Retina (tissue), 1 donor: ENCODE measurements at places on chromosomes 16 and 17.

DNA sequence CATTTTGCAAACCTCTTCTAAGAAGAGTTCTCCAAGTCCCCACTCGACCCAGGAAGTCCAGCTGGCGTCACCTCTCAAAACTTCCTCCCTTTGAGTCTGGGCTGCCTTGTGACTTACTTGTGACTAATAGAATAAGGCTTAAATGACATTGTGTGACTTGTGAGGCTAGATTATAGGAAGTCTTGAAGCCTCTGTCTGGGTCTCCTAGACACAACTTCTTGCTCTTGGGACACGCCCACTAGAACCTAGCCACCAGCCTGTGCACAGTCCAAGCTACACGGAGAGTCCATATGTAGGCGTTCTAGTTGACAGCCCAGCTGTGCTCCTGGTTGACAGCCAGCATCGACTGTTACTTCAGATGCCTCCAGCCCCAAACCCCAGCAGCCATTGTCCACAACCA, 66.7 kb upstream of the TANC2 start:
- no peak for DNase-seq

- DNase-seq, result no peak
These were observed 8.6 kb upstream of the NXPH3 start for GRCh38 chr17:49567104-49567521.

GRCh38 chr17:1055751-1056645, 59.1 kb downstream of the TIMM22 start:
- peak; percentile 84 for DNase-seq

DNA sequence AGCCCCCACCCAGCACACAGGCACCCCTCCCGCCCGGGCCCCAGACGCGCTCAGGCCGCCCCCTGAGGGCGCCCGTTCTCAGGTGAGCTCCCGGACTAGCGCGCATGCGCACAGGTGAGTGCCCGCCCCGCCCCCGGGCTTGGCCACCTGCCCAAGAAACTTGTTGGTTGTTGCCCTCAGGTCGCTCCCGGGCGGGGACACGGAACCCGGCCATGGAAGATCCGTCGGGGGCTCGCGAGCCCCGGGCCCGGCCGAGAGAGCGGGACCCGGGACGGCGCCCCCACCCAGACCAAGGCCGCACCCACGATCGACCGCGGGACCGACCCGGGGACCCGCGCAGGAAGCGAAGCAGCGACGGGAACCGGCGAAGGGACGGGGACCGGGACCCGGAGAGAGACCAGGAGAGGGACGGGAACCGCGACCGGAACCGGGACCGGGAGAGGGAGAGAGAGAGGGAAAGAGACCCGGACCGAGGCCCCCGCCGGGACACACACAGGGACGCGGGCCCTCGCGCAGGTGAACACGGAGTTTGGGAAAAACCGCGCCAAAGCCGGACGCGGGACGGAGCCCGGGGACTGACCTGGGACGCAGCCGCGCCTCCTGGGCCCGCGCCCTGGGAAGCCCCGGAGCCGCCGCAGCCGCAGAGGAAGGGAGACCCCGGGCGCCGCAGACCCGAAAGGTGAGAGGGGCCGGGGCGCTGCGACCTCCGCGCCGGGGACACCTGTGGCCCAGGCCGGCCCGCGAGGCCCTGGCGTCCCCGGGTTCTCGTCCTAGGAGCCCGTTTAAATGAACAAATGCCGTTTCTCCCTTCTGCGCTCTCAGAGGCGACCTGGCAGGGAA, at the start of gene MARVELD3:
Gene MARVELD3, plus strand, starts transcription at position 167 of the 840 bp plus-strand sequence. Its CDS starts 46 bp downstream, at position 213.
- peak; percentile 32 for DNase-seq

DNA sequence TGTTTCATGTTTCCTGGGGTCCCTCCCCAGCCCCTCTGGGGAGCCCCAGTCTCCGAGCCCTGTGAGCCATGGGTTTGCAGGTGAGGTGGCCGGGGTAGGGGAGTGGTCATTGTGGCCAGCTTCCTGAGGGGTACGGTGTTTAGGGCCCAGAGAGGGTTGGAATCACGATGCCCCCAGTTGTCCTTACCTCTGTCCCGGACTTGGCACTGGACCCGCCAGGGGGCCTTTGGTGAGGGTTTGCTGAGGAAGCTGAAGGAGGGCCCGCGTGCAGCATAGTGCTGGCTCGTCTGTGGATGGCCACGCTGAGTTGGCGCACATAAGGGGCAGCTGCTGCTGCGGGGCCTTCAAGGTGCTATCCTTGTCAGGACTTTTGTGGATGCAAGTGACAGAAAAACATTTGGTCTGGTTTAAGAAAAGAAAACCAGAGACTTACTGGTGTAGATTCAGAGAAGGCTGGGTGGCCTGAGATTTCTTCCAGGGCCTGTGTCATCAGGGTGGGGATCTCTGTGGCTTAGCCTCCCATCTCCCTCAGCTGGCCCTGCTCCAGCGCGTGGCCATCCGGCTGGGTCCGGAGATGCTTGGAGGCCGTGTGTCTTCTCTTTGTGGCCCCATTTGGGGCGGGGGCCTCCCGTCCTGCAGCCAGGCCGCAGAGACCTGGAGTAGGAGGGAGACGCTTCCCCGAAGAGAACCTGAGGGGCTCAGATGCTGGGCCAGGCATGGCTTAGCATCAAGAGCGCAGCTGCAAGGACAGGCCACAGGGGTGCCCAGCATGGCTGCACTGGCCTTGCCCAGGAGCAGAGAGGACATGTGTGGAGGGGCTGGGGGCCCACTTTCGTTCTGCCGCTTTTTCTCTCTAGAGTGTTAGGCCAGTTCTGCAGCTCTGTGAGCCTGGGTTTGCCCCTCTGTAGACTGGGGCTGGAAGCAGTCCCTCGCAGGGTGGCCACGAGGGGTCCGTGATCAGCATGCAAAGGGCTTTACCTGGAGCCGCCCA, 33.7 kb upstream of the NUDT16L1 start:
- DNase-seq, result no peak

DNA sequence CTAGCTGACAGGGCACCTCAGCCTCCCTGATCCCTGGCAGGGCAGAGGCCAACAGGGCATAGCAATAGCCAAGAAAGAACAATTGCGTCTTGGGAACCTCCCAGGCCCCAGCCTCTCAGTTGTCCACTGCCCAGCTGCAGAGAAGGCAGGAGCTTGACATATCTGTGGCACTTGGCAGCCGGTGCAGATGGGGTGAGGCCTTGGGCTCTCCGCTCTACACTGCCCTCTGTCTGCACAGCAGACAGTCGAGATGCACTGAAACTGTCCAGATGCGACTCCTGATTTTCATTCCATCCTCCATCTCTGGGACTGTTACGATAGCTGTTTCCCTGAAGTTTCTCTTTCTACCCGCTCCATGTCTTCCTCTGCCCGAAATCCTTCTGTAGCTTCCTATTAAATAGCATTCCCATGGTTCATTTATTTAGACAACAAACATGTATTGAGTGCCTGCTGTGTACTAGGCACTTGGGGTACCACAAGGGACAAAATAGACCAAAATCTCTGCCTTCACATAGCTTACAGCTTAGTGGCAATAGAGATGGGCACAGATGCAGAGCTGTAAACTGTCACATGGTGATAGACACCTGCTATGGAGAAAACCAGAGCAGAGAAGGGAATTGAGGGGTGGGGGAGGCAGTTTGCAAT, 3.3 kb downstream of the POLR3E start:
- DNase-seq, result peak; percentile 43

GRCh38 chr16:81614171-81614570, 164.9 kb upstream of the PLCG2 start:
- no peak for DNase-seq

GRCh38 chr17:77365584-77366186, 224.9 kb downstream of the SEC14L1 start:
- peak; percentile 40 for DNase-seq

GRCh38 chr17:35051579-35052240, 11.8 kb downstream of the RFFL start:
- no peak for DNase-seq

- no peak for DNase-seq
These were observed 315.3 kb upstream of the PMFBP1 start for GRCh38 chr16:72487283-72487682.

DNA sequence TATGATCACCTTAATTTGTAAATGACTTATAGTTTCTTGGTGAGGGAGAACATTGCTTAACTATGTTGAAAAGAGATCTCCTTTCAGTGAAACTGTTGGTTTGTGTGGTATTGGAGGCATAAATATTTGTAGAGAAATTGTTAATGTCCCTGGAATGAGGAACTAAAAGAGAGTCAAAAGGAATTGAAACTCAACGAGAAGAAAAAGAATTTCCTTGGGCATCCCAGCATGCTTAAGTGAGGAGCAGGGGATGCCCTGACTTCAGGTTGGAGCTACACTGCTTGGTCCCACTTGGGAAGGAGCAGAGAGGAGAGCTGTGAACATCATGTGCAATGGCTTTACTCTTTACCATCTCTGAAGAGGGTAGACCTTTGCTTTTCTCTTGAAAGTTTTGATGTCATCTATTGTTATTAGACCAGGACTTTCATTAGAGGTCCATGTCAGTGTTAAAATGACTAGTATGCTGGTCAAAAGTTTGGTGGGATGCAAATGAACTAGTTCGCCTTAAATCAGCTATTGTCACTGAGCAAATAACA, 21.7 kb downstream of the KRT23 start:
- DNase-seq, result no peak

DNA sequence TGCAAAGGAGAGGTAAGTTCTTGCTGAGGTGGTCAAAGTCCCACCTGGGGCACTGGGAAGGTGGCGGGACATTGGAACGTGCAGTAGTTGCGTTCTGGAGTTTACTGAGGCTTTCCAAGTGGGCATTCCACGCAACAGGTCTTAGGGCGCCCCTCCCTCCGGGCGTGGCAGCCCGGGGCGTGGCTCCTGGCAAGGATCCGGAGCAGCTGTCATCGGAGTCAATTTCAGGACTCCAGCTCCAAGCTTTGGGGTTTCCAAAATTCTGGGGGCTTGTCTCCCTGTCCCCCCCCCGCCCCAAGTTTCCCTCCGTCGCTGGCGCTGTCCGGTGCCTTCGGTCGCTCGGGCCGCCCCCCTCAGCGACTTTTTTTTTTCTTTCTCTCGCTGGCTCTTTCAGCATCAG, 43.1 kb upstream of the AMZ2 start:
- DNase-seq, result peak; percentile 22

DNA sequence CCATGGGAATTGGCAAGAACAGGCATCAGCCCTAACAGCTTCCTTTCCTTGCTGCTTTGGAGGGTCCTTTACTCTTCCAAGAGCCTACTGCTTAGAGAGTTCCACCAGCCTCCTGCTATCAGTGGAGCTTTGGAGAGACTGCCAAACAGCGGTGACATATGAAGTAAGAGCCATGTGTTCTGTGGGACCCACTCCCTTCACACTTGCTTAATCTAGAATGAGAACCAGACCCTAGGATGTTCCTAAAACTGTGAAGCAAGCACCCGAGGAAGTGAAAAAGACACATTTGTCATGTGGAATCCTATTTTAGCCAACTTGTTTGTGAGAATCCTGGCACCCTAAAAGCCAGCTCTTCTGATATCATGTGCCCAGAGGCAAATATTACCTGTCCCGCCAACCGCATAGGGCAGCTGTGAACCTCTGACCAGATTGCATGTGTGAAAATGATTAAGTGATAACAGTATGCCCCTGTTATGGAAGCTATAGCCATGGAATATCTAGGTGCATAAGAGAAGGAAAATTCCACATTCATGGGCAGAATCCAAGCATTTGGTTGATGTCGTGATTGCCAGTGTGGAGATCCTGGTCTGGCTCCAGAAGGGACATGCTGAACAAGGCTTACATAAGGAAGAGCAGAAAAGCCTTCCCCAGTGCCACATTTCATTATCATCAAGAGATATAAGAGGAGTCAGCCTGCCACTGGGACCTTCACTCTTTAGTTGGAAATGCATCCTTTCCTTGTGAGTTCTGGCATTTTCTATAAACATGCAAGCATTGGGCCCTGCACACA, 18.7 kb downstream of the RCVRN start:
- DNase-seq, result no peak

DNA sequence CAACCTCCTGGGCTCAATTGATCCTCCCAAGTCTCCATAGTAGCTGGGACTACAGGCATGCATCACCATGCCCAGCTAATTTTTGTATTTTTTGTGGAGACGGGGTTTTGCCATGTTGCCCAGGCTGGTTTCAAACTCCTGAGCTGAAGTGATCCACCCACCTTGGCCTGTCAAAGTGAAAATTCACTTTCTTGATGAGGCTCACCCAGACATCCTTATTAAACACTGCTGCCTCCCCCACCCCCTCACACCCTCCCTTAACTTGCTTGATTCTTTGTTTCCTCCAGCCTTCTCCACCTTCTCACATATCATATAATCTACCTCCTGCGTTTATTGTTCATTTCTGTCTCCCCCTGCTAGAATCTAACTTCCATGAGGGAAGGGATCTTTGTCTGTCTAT, 46.0 kb upstream of the TEX2 start:
- no peak for DNase-seq

DNA sequence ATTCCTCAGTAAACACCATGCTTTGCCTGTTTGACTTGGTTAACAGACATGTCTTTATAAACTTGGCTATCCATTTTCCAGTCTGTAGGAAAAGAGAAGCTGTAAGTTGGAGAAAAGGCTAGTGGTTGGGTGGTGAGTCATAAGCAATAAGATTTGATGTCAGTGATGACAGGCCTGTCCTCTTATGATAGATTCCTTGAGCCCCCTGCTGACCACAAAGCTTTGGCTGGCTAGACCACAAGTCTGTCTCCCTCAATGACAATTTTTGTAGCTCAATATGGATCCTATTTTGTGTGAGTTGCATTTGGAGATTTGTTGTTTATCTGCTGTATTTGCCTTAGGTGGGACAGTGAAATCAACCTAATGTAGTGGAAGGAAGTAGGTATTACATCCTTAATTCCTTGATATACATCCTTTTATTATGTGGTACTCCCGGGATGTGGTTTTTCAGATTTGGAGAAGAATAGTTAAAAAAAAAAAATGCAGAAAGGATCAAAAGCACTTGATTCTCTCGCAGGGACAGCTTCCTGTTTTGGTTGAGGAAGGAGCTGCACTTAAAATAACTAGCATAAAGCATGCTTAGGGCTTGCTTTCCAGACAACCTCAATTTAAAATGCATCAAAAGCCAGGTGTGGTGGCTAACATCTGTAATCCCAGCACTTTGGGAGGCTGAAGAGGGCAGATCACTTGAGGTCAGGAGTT, 67.4 kb downstream of the SIAH1 start:
- DNase-seq, result no peak

DNA sequence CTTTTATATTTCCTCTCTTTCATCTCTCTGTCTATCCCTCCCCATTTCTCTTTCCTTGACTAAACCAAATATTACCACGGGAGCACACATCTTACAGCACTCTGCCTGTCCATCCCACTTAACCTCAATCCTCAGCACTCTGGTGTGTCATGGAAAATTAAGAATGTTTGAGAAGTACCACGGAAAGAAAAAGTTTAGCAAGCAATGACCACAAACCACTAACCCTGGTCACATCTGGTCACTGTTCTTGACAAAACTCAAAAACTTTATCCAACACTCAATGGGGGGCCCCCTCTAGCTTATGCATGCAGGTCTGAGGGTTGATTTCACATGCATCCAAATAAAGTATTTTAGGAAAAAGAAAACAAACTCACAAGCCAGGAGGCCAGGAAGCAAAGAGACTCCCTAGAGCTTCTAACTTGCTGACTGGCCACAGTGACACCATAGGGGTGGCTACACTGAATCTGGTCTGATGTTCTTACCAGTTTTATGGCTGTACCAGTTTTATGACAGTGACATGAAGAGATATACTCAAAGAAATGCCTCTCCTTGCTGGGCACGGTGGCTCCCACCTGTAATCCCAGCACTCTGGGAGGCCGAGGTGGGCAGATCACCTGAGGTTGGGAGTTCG, 229.2 kb downstream of the STX8 start:
- no peak for DNase-seq

- DNase-seq, result no peak
These were observed 89.5 kb downstream of the WSCD1 start for GRCh38 chr17:6159541-6160231.
